CD4-positive, alpha-beta T cell treated with Interferon alpha-2 for 1 hour (primary cell): ENCODE measurements at places on chromosomes 12 and 14.

- DNase-seq, result no peak
These were observed 61.5 kb downstream of the DHRS2 start for GRCh38 chr14:23697680-23698079.

GRCh38 chr12:104048811-104049210, 1.2 kb downstream of the GLT8D2 start:
- no peak for DNase-seq

DNA sequence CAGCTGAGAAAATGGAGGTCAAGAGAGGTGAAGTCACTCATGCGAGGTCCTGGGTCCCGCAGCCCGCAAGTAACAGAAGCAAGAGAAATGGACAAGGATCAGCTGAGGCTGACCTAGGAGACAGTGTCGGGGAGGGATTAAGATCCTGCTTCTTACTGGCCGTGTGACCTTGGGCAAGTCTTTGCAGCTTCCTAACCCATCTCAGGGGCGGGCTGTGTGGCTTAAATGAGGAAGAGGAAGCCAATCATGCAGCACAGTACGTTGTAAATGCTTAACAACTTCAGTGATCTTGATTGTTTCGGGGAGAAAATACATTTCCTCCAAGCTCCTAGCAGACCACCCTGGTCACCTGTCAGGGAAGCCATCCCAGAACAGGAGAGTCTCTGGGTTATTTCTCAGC, 7.1 kb upstream of the PGF start:
- peak; percentile 16 for DNase-seq

DNA sequence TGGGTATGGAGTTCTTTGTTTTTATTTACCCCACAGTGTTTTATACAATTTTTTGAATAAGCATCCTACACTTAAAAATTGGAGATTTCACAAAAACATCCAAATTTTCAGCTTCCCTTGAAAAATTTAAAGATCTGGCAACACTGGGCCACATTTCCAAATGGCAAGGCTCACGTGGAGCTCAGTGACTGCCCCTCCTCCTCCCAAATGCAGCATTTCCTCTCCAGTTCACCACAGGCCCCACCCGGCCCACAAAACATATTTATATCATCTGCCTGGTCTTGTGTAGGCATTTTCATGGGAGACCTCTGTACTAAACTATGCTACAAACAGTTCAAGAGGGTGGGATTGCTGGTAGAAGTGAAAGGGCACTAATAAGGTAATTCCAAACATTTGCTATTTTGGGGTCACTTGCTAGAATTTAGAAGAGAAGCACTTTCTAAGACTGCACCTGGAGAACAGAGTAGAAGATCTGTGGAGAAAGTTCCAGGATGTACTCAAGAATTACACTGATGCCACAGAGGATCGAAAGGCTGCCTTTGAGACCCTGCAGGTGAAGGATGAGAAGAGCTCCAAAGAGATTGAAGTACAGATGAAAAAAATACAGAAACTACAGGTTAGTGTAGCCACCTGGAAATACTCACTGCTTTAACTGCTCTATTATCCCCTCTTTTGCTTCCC, 7.3 kb downstream of the FKBP11 start:
- DNase-seq, result peak; percentile 8

GRCh38 chr14:59439256-59439965, 25.8 kb downstream of the GPR135 start:
- DNase-seq, result no peak

- no peak for DNase-seq
These were observed 18.5 kb downstream of the NCOR2 start for GRCh38 chr12:124548854-124549378.

DNA sequence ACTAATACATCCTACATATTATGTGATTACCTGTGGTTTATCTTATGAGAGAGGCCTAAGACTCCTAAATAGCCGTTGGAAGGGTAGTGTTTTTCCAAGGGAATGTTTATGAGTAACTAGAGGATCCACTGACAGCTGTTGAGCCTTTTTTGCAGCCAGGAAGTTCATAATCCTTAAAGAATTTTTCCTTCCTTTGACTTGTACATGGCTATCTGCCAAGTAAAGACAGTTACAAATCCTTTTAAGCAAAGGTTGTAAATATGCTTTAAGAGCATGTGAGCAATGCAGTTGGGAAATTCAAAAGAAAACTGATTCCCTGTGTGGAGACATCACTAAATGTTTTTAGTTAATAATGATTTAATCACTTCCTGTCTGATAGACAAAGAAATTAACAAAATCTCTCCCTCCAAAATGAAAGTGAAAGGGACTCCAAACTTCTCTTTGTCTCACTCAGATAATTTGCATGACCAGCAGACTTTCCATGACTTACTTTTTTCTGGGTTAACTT, 333.8 kb downstream of the PDZRN4 start:
- no peak for DNase-seq
